ENCODE measurements at places on chromosomes 2 and 18.
A peak's percentile ranks its signal among the peaks of the same experiment; 100 is the strongest.

DNA sequence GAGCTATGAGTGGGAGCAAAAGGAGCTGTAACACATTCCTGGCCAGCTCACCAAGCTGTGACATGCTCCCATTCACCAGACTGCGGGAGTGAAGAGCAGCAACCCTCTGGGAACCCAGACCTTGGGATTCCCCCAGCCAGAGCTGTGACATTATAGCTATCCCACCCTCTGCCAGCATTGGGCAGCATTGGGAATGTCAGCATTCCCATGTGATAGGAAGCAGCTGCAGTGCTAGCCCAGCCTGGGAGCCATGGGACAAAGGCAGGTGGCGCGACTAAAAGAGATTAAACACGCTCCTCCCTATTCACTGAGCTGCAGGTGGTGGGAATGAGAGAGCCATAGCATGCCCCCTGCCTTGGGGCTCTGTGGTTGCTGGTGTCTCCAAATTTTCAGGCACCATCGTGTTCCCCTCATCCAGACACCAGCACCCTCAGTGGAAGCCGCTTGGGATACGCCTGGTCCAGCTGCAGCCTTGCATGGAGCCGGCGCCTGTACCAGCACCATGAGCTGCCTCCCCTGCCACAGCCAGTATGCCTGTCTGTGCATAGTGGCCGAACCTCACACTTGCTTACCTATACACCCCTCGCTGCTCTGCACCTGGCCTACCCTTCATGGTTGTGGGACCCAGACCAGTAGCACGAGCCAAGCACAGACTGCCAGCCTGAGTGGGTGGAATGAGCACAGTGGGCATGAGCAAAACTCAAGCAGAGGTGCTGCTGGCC lies 695.6 kb upstream of the GCFC2 start:
- DNase-seq = no peak

DNA sequence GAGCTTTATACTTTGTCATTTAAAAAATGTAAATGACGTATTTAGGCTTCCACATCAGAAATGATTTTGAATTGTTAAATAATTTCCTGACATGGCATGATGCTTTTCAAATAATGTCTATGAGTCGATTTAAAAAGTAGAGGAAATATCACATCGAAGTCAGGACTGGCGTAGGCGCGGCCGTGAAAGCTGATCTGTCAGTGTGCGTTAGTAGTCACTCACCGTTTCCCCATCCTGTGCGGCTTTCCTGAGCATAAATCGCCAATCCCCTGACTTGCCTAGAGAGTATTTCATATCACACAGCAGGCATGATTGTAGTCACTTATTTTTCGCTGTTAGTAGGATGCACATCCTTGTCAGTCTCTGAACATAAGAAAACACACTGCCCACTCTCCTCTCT lies 843.1 kb downstream of the SOCS6 start:
- no peak for DNase-seq

GRCh38 chr2:85681372-85681763 lies 12.8 kb upstream of the GNLY start:
- DNase-seq = no peak

- no peak for DNase-seq
These were observed 133.0 kb downstream of the MAP4K4 start for GRCh38 chr2:101830555-101830954.

DNA sequence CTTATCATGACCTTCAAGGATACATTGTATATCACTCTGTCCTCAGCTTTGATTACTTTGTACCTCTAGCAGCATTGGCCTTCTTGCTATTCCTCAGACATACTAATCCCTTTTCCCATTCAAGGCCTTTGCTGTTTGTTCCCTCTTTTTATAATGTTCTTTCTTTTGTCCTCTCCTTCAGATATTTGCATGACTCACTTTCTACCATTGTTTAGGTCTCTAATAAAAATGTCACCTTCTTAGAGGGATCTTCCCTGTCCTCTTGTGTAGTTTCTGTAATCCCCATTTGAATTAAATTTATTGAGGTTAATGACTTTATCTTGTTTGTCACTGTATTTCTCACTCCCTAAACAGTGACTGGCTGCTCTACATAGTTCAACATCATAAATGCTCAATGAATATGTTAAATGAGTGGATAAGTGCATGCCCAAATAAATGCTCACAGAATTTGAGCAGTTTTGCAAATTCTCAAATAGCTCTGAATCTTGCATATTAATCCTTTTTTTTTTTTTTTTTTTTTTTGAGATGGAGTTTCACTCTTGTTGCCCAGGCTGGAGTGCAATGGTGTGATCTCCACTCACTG lies 135.9 kb downstream of the AGPS start:
- no peak for DNase-seq

- DNase-seq = no peak
These were observed 101.5 kb downstream of the CPS1 start for GRCh38 chr2:210657874-210658273.

DNA sequence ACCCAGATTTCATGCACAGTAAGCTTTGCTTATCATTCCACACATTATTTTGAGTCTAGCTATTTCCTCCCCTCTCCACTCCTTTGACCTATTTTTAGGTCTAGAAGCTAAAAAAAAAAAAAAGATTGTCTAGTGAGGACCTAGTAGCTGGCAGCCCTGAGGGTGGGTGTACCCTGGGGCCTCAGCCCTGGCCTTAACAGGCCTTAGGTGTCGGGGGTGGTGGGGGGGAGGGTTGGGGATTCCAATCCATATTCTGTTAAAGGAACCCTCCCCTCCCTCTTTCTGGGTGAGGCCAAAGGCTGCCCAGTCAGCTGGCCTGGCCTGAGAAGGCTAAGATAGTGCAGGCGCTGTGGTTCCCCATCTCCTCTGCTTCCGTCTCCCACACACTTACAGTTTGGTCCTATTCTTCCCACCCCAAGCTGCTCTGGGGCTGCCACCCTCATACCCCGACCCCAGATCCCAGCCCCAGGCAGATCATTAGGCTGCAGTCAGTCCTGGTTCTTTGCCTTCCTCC lies 65.5 kb upstream of the HK2 start:
- no peak for DNase-seq

GRCh38 chr2:69375494-69376353 lies 11.3 kb downstream of the GFPT1 start:
- DNase-seq = peak; percentile 60

DNA sequence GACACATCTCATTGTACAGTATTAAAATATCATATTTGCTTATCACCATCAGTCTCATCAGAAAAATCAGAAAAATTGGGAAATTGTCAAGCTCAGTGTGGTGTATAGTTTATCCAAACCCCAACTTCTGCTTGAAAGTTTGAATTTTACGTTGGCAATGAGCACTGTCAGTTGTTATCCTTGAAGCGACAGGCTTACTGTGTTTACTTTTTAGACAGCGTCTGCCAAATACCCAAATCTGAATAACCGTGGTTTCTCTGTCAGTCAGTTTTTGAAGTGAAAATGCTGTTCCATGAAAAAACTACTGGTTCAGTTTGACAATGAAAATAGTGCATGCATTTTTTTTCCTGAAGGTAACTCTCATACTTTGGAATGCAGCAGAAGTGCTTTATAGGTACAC lies 70.2 kb downstream of the PARD3B start:
- DNase-seq = no peak

DNA sequence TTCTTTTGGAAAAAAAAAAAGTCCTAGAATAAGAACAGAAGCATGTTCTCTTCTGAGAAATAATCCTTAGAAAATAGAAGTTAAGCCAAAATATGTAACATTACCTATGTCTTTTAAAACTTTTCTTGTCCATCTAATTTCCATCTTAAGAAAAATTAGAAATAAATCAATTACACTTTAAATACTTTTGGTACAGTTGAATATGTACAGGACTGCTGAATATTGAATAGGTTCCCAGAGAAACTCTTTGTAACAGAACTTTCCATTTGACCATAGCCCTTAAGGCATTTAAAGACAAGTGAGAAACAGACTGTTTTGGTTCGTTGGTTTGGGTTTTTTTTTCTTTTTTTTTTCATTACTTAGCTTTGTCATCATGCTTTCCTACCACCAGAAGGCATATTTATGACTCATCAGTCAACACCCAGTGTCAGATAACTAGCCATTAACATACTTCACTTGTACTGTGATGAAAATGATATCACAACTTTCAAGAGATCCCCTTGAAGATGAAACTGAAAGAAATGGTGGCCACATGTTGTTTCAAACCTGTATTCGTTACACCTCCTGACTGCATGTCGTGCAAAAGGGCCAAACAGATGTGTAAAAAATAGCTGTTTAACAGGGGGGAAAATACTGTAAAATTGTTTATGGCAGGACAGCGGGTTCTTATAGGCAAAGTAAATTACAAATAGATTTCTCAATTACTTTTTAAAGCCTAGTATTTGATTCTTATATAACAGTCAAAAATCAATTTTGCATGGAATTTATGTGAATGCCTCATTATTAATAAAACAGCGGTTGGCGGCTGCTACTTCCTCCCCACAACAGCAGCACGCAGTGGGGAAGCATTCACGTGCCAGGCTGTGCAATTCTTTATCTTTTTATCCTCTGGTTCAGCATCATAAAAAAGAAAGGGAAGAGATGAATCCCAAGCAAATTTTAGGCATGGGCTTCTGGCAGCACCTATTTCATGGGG lies 280.7 kb upstream of the HNRNPA3 start:
- peak; percentile 71 for DNase-seq

- DNase-seq = no peak
These were observed 36.3 kb downstream of the SMAD4 start for GRCh38 chr18:51066273-51066672.

DNA sequence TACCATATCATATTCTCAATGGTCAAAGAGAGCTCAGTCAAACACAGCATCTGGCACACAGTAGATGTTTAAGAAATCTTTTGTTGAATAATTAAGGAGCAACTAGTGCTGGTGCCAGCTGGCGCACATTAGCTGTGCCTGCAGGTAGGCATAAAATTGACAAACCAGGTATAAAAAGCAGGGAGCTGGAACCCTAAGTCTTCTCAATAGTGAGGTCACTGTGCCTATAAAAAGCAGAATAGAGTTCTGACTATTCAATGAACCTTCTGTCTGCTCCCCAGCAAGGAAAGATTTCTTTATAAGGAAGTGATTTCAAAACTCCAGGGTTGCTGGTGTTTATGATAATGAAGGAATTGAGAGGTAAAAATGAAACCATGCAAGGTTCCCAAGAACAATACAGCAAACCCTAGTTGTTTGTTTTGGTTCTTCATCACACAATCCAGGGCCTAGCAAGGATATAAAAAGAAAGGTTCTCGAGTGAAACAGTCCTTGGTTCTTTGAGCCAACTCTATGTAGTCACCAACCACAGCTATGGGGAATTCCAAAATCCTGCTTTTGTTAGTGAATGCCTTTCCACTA lies 76.1 kb downstream of the THADA start:
- no peak for DNase-seq

DNA sequence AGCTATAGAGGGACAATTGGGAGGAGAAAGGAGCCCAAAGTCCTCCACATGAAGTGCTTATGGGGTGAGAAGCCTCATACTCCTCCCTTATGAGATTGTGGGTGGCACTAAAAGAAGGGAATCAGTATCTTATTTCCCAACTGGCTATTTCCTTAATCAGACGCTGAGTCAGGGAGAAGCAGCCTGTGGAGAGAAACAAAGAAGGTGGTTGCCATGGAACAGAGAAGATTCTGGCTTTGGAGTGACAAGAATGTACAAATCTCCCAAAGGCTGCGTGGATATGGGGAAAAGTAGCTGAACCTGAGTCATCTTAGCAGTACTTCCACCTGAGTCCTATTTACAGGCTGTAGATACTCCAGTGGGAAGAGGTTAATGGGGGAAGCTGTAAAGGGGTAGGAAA lies 115.8 kb upstream of the CWC22 start:
- DNase-seq = no peak

DNA sequence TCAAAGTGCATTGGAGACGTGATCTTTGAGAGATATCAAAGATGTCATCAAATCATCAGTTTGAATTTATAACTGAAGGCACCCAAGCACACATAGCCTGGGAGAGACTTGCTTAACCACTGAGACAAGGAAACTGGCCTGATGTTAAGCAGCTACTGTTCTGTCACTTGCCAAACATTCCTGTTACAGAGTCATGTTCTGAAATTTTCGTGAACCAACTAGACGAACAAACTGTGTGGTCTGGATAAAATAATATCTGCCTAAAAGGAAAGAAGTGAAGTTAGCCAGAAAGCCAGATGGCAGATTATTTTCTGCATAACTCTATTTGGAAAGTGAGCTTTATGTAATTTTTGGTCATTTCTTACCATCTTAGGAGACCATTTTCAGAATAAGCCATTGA lies 51.4 kb downstream of the SPATS2L start:
- DNase-seq = no peak

GRCh38 chr2:27270670-27271069 lies 4.6 kb upstream of the DNAJC5G start:
- no peak for DNase-seq

DNA sequence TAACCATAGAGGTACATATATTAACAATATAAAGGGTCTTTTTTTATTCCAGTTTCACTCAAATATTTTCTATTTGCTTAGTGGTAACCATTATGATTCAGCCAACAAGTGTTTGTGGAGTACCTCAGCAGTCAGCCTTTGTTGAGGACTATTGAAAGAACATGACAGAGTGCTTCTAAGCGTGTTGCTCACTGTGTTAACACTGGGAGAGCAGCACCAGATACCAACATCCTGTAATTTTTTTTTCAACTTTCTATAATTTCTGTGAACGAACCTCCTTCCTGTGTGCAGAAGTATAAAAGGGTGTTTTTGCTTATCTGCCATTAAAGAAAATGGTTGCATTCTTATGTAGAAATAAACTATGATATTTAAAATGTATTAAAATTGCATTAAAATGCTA lies 239.0 kb downstream of the PHLPP1 start:
- DNase-seq = no peak

GRCh38 chr2:86233436-86233835 lies 34.2 kb downstream of the MRPL35 start:
- no peak for DNase-seq

DNA sequence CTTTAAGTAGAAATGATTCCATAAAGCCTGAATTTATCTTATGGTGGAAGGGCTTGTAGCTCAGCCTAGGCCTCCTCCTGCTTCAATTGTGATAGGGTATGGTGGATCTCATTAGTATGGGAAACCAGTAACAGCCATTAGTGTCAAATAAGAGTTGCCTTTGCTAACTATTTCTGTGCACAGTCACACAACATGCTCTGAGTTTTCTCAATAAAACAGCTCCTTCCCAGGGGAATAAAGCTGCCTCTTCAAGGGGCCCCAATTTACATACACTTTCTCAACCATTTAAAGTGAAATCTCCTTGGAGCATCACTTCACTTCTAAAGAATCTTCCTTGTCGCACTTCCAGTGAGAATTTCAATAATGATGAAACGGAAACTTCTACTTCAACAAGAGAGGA lies 53.4 kb downstream of the KLF7 start:
- DNase-seq = no peak

- no peak for DNase-seq
These were observed 72.2 kb upstream of the TMEM87B start for GRCh38 chr2:111982822-111983221.

GRCh38 chr2:20537423-20538307 lies 90.8 kb downstream of the RHOB start:
- no peak for DNase-seq

- DNase-seq = no peak
These were observed 335.5 kb downstream of the KCNS3 start for GRCh38 chr2:18213986-18214385.

- DNase-seq = no peak
These were observed 156.8 kb downstream of the CELF4 start for GRCh38 chr18:37408676-37409265.
